ENCODE measurements at places on chromosomes 1 and 21.

DNA sequence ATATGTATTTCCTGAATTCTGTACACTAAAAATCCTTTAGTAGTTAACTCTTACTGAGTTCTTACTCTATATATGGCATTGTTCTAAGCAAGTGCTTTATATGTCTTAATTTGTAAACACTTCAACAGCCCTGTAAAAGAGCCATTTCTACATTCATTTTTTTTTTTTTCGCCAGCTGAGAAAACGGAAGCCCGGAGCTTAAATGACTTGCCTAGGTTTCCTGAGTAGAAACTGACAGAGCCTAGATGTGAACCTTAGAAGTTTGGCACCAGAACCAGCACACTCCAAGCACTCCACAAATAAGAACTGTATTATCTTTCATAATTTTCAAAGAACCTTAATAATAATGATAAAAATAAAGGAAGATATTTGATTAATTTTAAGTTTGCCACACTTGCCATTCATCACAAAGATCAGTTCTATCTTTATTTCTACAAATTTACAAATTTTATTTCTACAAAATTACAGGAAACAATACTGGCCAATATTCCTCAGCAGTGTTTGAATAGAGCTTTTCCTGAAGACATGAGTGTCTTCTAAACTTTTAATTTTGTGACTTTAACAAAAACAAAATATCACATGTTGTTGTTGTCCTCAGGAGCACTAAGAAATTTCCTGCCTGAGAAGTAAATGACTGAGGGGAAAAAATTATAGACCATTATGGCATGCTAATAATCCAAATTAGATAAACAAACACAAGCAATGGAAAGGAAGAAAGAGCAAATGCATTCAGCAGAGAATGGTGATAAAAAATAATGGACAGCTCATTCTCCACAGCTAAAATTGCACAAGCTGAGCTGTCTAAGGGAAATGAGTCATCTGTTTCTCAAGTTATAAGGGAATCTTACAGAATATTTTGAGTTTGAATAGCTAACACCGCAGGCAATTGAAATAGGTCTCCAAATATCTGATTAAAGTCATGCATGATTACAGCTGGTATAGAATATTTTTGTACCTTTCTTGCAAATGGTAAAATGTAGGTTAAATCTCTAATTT, 71.2 kb downstream of the DPYD start:
- no peak for DNase-seq

DNA sequence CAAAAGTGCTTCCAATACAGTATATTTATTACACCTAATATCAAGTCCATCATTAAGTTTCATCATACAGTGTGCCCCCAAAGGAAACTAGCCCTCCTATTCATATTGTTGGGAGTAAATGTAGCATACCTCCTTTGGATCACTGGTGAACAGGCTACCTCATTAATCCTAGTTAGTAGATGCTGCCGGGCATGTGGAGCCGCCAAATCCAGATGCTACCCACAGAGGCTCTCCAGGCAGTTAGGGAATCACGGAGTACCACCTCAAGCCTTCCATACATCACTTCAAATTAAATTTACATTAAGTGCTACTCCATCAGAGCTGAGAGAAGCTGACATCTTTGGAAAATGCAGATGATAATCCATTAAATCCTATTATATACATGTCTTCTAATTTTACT, 121.7 kb upstream of the FOXD3 start:
- DNase-seq = no peak

DNA sequence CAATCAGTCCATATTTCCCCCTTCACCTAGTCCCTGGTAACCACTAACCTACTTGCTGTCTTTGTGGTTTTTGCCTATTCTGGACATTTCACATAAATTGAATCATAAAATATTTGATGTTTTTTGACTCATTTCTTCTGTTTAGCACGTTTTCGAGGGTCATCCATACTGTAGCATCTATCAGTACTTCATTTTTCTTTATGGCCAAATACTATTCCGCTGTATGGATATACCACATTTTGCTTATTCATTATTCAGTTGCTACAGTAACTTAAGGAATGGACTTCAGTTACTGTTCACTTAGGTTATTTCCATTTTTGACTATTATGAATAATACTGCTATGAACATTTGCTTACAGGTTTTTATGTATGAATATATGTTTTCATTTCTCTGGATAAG, 12.3 kb downstream of the PBX1 start:
- DNase-seq = no peak

GRCh38 chr1:203706444-203706843, 58.5 kb upstream of the LAX1 start:
- no peak for DNase-seq

GRCh38 chr21:42655796-42656770, 2.7 kb downstream of the PDE9A start:
- DNase-seq = no peak

DNA sequence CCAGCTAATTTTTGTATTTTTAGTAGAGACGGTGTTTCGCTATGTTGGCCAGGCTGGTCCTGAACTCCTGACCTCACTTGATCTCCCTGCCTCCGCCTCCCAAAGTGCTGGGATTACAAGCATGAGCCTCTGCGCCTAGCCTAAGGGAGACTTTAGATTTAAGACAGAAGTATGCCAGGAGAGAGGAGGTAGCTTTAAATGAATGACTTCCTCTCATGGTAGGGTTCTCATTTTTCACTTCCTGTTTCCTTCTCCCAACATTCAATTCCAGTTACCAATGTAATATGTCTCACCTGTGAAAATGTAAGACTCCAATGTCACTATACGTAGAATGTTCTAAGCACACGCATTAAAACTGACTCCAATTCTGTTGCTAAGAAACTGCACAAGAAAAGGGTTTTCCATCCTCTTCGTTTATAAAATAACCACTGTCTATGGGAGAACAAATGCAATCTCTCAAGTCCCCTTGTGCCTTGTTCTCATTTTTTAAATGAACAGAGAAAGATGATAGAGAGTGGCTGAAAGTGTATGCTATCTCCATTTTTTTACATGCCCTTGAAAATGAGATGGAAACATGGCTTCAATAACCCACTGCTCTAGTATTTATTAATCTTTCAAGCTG, 140.0 kb downstream of the SLC45A1 start:
- DNase-seq = no peak

DNA sequence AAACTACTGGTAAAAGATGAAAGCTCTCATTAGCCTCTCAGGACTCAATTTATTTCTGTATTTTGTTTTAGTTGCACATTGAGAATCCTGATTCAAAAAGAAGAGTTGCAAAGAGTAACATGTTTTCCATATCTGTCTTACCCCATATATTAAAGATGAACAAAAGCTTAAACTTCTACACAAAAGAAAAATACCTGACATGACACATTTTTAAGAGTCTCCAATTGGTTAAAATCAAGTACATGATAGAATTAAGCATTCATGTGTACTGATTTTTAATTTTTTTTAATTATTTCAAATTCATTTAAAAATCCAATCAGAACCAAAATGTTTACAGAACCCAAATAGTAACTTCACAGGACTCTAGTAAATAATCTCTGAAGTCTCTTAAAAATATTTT, 72.0 kb downstream of the FOXJ3 start:
- DNase-seq = no peak
